ENCODE measurements at places on chromosomes 2 and 18.

GRCh38 chr2:191401287-191401686 lies 156.1 kb downstream of the MYO1B start:
- no peak for DNase-seq

DNA sequence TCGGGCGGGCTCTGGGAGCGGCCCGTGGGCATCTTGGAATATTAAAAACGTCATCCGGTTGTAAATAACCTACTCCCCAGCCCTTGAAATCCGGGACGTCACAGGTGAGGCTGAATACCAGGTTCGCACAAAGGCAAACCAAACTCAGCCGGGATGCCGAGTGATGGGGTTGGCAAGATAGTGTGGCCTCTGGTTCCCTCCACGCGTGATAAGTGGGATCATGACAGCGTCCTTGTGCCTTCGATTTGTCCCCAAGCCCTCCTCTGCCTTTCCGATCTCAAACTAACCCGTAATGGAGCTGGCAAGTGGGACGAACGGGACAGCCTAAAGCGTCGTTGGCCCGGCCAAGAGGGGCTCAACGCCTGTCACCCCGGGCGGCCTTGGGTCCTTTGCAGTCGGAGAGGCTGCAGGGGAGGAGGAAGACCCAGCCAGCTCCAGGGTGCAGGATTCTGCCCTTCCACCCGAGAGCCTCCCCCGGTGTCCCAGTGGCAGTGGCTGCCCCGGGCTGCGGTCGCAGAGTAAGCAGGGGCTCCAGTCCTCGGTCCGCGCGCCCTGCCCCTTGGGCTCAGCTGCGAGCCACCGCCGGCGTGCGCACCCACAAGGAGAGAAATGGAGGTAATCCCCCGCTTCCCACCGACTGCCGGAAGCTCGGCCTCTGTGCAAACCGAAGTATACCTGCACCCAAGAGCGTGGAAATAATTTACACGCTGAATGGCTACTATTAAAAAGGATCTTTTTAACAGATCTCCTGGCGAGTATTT lies 13.4 kb upstream of the PAX3 start:
- no peak for DNase-seq

DNA sequence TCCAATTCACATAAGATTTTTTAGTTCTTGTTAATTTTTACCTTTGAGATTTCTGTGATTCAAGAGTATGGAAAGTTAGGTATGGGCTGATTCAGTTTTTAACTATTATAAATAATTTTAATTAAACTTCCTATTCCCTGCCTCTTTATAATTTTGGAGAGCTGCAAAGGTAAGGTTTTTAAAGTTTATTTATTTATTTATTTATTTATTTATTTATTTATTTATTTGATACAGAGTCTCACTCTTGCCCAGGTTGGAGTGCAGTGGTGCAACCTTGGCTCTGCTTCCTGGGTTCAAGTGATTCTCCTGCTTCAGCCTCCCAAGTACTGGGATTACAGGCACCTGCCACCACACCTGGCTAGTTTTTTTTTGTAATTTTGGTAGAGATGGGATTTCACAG lies 215.5 kb upstream of the FIGN start:
- DNase-seq, result no peak

DNA sequence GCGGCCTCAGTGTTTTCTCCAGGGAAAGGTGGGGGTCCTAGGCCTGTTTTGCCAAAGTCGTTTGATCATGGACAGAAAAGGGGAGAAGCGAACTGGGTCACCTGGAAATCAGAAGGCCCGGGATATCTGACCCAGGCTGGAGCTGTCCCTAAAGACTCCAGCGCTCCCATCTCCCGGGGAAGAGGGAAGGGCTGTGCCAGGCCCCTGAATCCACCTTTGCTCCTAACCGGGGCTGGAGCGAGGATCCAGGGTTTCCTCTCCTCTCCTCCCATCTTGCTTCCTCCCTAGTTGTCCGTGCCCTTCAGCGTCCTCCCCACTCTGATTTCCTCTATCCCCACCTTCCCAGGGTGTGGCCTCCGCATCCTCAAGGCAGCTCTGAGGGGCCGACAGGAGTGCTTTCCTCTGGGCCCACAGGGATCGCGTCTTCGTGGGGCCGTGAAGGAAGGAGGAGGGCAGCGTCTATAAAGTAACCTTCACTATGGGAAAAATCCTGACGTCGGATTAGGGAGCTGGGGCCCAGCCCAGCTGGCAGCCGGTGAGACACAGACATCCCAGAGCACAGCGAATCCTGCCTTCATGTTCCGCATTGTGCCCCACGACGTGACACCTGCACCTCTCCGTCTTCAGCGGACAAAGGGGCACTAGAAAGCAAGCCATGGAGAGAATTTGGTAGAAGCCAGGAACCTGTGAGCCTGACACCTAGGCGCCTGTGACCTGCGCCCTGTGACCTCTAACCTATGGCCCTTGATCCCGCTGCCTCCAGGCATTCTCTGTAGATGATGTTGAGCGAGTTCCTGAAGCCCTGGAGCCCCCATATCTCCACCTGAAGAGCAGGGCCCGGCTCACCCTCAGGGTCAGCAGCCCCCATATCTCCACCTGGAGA lies 212.7 kb upstream of the SALL3 start:
- no peak for DNase-seq

GRCh38 chr2:67702284-67702683 lies 305.2 kb downstream of the ETAA1 start:
- DNase-seq, result no peak

DNA sequence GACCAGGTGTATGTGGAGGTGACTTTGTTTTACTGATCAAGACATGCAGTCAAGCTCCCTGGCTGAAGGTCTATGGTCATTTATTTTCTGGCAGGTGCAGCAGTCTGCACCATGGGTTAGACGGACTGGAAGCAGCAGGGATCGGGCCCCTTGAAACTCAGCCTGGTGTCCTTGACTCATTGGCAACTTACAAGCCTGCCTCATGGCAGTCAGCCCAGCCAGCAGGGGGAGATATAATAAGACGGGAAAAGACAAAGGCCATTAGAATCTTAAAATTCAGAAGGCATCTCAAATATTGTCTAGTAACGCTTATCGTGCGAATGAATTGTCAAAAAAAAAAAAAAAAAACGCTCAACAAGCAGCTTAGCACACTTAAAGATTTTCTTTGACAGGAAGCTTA lies 308.2 kb downstream of the EN1 start:
- no peak for DNase-seq

- DNase-seq, result no peak
Measured at GRCh38 chr2:171083451-171083850, 77.2 kb downstream of the TLK1 start.

- DNase-seq, result no peak
Measured at GRCh38 chr18:5948237-5948636, 52.9 kb upstream of the TMEM200C start.

DNA sequence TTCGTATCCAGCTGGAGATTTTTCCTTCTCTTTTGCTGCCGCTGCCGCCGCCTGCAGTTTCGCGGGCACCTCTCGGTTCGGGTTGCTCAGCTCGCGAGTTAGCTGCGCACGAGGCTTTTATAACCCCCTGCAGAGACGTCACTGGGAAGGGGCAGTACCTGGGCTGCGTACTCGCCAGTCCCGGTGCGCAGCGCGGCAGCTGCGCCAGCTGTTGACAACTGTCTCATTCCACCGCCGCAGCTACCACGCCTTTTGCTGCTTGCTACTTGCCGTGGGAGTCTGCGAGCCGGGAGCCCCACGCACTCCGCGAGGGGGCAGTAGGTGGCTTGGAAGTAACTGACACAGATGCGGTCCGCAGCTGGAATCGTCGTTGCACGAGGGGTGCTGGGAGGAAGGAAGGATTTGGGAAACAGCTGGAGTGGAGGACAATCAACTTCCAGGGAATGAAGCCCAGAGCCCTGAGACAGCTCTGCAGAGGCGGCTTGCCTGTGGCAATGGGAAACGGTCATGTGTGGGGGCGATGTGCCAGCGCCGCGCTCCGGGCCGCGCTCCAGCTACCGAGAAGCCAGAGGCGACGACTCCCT lies at the start of gene TACR1:
Gene TACR1, minus strand, starts transcription at position 93 of the 584 bp plus-strand sequence. CDS start 586 bp downstream, outside the sequence.
- peak; percentile 9 for DNase-seq

DNA sequence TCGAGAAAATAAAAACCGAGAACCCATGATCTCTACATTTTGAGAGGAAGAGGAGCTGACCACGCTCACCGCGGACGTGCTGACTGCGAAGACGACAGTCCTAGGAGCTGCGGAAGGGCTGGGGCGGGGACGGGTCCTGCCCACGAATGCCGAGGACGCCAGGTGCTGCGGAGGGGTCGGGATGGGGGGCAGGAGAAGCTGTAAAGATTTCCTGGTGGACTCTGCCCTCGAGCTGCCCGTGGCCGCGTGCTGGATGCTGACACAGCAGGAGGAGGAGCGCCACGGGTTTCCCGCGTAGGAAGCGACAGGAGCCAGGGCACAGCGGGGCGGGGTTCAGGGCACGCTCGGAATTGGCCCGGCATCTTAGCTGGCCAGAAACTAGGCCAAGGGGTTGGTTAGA lies 22.2 kb downstream of the ZSCAN30 start:
- DNase-seq, result peak; percentile 5

DNA sequence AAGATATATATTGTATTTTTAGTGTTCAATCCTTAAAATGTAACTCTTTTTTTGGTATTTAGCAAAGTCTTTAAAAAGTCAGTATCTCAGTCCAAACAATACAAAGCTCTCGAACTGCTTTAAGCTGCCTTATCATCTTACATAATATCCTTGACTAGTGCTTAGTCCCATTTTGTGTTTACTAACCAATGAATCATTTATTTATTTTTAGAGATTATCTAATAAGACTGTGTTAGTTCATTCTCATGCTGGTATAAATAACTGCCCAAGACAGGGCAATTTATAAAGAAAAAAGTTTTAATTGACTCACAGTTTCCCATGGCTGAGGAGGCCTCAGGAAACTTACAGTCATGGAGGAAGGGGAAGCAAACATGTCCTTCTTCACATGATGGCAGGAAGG lies 248.3 kb upstream of the KYNU start:
- DNase-seq, result no peak

GRCh38 chr2:220101980-220102379 lies 474.6 kb downstream of the SLC4A3 start:
- DNase-seq, result no peak

GRCh38 chr2:225400546-225401400 lies 1.3 kb downstream of the NYAP2 start:
- no peak for DNase-seq

DNA sequence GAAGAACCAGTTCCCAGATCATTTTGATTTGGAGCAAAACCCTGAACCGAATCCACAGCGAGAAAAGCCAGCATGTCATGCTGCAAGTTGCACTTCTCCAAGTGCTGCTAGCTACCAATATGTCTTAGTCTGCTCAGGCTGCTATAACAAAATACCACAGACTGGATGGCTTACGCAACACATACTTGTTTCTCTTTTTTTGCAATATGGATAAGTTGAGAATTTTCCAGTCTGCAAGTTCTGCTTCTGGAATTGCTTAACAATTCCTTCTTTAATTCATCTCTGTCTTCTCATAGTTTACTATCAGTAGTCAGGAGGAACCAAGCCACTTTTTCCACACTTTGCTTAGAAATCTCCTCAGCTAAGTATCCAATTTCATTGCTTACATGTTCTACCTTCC lies 105.9 kb upstream of the RBBP8 start:
- DNase-seq, result no peak

GRCh38 chr2:105488285-105488684 lies 89.4 kb upstream of the FHL2 start:
- DNase-seq, result no peak

GRCh38 chr2:38387887-38388286 lies 10.8 kb upstream of the ATL2 start:
- no peak for DNase-seq

DNA sequence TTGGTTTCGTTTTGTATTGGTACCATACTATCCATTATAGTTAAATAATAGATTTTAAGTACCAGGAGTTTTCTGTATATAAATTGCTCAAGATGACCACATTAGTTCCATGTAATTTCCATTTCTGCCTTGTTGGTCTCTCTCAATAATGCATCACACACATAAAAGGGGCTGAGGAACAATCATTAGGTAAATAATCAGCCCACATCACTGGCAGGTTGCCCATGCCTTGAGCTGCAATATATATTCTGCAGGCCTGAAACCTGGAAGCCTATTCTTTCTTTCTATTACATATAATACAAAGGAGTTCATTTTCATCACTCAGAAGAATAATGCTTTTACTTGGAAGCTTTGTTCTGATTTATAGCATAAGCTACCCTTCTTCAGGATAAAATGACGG lies 616.1 kb upstream of the PKDCC start:
- no peak for DNase-seq

DNA sequence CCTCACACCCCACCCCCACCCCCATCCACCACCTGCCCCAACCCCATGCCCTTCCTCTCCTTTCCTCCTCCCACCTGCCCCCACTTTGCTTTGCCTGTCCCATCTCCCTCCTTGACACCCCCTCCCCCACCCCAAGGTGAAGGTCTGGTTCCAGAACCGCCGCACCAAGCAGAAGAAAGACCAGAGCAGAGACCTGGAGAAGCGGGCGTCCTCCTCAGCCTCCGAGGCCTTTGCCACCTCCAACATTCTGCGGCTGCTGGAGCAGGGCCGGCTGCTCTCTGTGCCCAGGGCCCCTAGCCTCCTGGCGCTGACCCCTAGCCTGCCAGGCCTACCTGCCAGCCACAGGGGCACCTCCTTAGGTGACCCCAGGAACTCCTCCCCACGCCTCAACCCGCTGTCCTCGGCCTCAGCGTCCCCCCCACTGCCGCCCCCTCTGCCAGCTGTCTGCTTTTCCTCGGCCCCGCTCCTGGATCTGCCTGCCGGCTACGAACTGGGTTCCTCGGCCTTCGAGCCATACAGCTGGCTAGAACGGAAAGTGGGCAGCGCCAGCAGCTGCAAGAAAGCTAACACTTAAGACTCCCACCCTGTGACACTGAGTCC lies 3.0 kb upstream of the ATP6V1B1 start:
- DNase-seq, result no peak

DNA sequence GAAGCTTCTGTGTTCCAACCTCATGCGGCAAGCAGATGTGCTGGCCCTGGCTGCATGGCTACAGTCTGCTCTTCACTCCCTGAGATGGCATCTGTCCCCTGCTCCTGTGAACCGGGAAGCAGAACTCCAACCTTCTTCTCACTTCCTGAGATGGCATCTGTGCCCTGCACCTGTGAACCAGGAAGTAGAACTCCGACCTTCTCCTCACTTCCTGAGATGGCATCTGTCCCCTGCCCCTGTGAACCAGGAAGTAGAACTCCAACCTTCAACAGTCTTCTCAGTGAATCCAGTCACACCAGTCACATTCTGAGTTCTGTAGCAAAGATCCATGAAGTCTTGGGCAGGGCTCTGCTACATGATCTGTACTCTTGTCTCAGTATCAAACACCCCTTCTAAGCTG lies 887.2 kb upstream of the KLHL29 start:
- no peak for DNase-seq

All from stimulated activated CD4-positive, alpha-beta T cell treated with anti-CD3 and anti-CD28 coated beads, TNF-alpha, amount 100 ng/mL, for 24 hours (primary cell).